ENCODE measurements at places on chromosomes 5 and 9.
A peak's percentile ranks its signal among the peaks of the same experiment; 100 is the strongest.

- DNase-seq = no peak
These were observed 8.1 kb upstream of the COL5A1 start for GRCh38 chr9:134633362-134634142.

DNA sequence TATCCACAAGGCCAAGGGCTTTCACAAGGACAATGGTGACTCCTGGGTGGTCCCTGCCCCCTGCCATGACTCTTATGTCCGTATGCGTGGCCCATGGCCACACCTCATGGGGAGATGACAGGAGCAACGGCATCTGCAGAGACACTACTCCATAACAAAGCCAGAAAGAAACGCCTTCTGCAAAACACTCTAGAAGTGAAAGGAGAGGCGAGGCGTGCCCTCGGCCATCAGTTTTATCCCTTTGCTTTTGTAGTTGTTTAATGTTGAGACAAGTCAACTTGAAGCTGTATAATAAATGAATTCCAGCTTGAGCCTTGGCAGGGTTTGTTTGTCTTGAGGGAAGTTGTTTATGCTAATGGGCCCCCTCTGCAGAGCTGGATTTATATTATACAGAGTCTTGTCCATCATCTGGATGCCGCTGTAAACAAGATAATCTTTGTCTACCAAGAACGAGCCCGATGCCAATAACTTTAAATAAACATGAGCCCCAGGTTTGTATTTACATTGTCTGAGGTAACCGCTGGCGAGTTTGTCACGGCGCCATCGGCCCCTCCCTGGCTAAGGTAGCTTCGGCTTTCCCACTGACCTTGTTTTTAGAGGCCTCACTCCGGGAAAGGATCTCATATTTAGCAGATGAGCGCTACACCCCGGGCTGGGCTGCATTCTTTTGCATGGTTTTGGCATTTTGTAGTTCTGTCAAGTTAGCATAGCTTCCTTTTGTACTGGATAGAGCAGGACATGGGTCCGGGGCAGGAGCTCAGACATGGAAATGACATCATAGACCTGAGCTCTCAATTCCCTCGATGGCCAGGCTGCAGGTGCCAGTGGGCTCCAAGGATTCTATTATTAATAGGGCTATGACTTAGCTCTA lies 165.3 kb downstream of the ERCC6L2 start:
- no peak for DNase-seq

DNA sequence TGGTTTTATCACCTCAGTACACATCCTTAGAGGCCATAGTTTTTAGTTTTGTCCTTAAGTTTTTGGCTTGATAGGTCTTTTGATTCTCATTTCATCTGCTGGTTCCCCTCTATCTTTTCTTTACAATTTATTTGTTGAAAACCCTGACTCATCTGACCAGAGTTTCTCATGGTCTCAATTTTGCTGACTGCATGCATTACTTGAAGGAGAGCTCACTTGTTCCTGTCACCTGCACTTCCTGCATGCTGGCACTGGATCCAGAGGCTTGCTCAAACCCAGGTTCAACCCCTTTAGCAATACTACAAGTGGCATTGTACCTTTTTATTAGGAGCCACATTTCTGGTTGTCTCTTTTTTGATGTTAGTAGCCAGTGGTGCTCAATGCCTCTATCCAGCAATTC lies 26.7 kb downstream of the FBXO10 start:
- DNase-seq = no peak

GRCh38 chr9:33714989-33715388 lies 80.4 kb upstream of the PRSS3 start:
- no peak for DNase-seq

DNA sequence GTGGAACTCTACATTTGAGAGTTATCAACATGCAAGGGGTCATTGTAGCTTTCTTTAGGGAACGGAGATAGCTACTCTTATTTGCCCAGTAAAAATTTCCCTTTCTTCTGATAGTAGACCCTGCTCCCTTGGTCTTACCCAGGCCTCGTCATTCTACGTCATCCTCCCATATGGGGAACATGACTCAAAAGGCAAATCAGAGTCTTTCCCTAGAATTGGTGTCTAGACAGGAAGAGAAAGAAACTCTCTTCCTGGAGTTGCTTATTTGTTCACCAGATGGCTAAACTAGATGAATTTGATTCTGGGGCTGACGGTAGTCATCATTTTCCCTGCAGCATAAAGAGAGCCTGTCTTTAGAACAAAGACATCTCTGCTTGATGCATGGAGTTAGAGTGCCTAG lies 12.2 kb upstream of the SLC38A9 start:
- no peak for DNase-seq

DNA sequence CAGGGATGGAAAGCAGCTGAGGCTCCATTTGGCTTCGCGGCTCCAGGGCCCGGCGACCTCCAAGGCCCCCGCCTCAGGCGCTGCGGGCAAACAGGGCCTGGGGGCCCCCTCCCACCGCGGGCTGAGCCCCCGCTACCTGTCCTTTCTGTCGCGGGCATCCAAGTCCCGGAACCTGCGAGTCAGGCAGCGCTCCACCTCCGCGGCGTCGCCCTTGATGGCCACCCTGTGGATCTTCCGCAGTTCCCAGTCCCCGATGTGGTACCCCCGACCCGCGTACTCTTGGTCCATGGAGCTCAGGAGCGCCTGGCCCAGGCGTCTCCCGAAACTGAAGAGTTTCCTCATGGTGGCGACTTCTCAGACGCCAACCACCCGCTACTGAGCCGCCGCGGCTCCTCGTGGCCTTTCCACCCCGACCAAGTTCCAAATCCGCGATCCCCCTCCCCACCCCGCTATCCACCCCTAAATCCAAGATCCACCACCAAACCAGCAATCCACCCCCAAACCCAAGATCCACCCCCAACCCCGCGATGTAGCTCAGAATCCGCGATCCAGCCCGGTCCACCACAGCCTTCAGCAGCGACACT lies 86.5 kb upstream of the CCDC180 start:
- no peak for DNase-seq

DNA sequence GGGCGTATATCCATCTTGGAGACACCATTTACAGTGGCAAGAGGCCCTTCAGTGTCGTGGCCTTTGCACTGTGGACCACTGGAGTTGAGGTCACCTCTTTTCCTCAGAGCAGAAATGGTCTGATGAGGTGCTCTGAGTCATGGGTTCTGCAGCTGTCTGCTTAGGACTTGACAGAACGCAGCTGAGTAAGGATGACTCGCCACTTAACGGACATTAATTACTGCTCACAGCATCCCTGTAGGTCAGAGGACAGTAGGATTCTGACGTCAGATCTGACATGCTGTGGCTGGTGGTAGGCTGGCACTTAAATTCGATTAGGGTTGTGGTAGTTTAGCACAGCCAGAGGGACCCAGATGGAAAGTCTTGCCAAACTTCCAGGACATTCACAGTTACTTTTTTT lies 479.4 kb downstream of the DMAC1 start:
- no peak for DNase-seq

- no peak for DNase-seq
These were observed 180.9 kb downstream of the CD180 start for GRCh38 chr5:67015541-67016191.

DNA sequence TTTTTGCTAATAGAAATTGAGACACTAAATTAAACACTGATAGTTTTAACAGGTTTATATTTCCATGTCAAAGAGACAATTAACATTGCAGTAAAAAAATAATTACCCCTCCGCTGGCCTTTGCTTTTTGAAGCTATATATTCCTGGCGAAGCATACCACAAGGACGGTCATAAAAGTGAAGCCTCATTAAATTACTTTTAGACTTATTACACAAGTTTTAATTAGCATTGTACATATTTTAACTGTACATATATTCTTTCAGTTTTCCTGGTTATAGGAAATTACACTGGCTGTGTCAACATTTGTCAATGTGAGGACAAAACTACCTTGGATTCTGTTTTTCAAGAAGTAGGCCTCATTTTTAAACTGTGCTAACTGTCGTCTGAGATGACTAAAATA lies 1.2 kb downstream of the CDKN2A start:
- DNase-seq = no peak

DNA sequence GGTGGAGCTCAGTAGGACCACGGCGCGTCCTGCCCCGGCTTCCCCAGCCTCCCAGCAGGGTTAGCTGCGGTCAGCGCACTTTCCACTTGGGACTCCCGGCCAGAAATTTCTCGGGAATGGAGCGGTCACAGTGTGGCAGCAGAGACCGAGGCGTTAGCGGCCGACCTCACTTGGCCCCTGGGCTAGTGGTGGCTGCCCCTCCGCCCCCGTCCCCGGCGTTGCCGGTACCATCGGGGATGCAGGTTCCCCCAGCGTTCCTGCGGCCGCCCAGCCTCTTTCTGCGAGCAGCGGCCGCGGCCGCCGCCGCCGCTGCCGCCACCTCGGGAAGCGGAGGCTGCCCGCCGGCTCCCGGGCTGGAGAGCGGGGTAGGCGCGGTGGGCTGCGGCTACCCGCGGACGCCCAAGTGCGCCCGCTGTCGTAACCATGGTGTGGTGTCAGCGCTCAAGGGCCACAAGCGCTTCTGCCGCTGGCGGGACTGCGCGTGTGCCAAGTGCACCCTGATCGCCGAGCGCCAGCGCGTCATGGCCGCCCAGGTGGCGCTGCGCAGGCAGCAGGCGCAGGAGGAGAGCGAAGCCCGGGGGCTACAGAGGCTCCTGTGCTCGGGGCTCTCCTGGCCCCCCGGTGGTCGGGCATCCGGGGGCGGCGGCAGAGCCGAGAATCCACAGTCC lies 460 bp downstream of the DMRTA1 start:
- peak; percentile 23 for DNase-seq

GRCh38 chr9:73178044-73178443 lies 26.4 kb downstream of the ANXA1 start:
- no peak for DNase-seq

DNA sequence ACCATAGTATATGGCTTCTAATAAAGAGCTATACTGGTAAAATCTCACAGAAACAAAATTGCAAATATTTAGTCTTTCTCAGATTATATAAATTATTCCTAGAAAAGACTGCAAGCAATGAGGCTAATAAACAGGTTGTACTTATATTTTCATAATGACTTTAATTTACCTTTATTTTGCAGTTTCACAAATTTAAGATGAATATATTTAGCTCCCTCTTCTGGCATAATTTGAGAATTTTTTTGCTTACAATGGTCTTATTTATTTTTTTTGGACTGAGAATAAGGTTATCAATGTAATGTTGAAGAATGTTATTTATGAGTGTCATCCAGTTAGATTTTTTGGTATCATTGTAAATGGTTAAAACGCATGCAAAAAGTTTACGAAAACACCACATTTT lies 56.7 kb downstream of the PIK3R1 start:
- no peak for DNase-seq

- DNase-seq = no peak
These were observed 22.8 kb upstream of the PANK3 start for GRCh38 chr5:168601972-168602371.

GRCh38 chr5:150397782-150398721 lies 14.7 kb downstream of the CD74 start:
- DNase-seq = no peak

DNA sequence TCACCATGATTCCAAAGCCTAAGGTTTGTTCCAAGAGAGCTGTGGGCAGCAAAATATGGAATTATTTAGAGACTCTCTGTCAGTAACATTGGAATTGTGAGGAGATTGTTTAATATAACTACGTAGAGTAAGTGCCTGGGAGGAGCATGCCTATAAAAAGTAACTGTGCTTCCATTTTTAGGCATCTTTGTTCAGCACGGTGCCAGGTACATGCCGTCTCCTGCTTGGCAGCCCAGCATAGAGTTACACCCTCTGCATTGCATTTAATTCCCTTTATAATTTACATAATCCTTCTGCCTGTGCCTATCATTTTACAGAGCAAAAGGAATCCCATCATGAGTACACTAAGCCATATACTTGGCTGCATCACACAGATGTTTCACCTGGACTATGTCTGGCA lies 32.1 kb upstream of the ALDH1A1 start:
- DNase-seq = no peak

GRCh38 chr9:137240318-137240840 lies 708 bp upstream of the TUBB4B start:
- DNase-seq = peak; percentile 67

DNA sequence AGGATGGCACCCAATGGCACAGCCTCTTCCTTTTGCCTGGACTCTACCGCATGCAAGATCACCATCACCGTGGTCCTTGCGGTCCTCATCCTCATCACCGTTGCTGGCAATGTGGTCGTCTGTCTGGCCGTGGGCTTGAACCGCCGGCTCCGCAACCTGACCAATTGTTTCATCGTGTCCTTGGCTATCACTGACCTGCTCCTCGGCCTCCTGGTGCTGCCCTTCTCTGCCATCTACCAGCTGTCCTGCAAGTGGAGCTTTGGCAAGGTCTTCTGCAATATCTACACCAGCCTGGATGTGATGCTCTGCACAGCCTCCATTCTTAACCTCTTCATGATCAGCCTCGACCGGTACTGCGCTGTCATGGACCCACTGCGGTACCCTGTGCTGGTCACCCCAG lies 25.4 kb downstream of the HRH2 start:
- DNase-seq = no peak

DNA sequence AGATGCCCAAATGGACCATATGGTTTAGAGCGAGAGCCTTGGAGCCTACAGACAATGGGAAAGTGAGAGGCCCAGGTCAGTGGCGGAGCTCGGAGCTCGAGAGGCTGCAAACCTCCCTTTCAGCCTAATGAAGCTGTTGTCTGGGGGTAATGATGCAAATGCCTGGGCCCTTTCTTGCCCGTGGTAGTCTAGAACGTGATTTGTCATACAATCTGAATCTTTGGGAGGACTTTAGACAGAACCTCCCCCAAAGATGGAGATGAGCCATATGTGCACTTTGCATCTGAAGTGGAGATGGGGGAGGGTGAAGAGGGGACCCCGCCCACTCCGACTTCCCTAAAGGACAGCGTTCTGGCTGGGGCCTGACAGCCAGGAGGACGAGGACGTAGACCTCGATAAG lies 10.3 kb upstream of the NEUROG1 start:
- DNase-seq = no peak

DNA sequence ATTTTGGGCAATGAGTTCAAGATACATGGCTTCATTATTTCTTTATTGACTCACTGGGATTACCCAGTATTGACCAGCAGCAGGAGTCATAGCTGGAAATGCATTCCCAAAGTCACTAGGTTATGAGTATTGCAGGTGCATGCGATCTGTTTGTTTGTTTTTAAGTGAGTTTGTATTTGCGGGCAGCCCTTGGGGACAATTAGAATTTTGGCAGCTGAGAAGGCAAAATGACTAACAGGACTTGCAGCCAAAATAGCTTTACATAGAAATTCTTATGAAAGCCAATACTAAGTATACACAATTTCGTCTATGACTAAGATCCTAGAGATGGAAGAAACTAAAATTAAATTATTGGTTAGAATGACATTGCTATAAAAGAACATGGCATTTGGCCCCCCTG lies 18.1 kb upstream of the RGMB start:
- no peak for DNase-seq

DNA sequence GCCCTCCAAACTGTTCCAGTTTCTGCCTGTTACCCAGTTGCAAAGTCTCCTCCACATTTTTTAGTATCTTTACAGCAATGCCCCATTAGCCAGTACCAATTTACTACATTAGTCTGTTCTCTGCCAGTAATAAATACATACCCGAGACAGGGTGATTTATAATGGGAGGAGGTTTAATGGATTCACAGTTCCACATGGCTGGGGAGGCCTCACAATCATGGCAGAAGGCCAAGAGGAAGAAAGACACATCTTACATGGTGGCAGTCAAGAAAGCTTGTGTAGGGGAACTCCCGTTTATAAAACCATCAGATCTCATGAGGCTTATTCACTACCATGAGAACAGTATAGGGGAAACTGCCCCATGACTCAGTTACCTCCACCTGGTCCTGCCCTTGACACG lies 600.7 kb upstream of the CDH6 start:
- DNase-seq = no peak

GRCh38 chr9:22117511-22118384 lies 108.6 kb upstream of the CDKN2B start:
- no peak for DNase-seq

- DNase-seq = no peak
These were observed 20.5 kb upstream of the RALGPS1 start for GRCh38 chr9:126894052-126894603.

GRCh38 chr9:109134167-109134578 lies 14.4 kb upstream of the TMEM245 start:
- no peak for DNase-seq

Data from GM12891 (cell line).